ENCODE measurements at places on chromosomes 4 and X. TPM values are rescaled to one million over a fixed set of nuclear protein-coding genes. Genes with fewer than 3 reads are reported as not detected.

DNA sequence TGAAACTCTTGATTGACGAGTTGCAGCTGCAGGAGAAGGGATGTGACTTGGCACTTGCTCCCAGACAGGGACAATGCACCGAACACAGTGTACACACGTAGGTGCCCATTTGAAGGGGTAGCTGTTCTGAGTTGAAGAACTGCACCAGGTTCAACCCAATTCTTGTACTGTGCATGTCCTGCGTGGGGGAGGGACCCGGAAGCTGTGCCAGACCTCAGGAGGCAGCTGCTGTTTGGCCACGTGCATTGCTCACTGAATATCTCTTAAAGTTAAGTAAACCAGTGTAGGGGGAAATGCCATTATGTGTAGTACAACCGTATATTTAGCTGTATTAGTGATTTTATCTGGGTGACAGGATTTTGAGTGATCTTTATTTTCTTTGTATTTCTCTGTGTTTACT is 12.0 kb upstream of the RBBP7 start:
- no peaks in the 10 kb centered on the region for H3K36me3 ChIP-seq
- peak overlapping the region; percentile 73 for H3K4me3 ChIP-seq
- no peak overlapping the region for H3K27ac ChIP-seq

DNA sequence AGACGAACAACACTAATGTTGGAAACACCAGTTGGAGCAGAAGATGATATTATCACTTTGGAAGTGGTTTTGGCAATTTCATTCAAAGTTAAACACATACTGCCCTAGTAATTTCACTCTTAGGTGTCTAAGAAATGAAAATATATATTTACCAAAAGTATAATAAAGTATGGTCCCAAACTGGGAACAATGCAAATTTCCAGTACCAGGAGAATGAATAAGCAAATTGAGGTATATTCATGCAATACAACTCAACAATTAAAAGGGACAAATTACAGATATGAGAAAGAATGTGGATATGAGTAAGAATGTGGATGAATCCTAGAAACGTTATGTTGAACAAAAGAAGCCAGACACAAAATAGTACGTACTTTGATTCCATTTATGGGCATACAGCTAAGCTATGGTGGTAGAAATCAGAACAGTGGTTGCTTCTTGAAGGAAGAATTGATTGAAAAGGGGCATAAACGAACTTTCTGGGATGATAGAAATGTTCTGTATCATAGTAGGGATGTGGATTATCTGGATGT is 10.0 kb downstream of the ELMOD2 start:
- H3K4me1 ChIP-seq: no peaks in the 10 kb centered on the region
- no peak overlapping the region for H3K4me3 ChIP-seq
- H3K27ac ChIP-seq: no peak overlapping the region
- no peak for DNase-seq
- no peaks in the 10 kb centered on the region for H3K27me3 ChIP-seq

MEPE gene
- not detected for total RNA-seq

ALB gene
- not detected for total RNA-seq

DNA sequence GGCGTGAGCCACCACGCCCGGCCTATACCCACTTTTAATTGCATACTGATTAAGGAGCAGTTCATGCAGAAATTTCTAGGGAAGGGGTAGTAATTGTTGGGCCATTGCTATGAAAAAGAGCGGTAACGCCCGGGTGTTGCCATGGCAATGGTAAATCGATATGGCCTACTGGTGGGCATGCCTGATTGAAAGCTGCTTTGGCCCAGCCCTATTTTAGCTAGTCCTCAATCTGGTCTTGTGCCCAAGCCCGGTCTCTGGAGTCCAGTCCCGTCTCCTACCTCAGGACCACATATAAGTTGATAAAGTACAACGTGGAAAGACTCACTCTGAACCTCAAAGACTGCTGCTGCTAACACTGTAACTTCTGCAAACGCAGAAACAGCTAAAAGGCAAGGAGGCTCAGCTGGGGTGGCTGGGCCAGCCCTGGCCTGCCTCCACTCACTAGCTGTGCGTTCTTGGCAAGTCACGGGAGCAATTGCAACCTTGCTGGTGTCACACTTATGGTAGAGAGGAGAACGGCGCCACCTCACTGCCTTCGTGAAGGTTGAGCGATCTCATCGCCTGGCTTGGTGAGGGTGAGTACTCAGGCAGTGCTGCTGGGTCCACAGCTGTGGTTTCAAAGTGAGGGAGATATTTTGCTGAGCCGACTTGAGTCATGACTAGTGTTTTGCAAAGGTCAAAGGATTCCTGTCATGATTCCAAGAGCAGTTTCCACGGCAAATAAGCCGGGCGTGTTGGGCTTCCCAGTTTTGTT is 57.0 kb upstream of the GRPEL1 start:
- no peaks in the 10 kb centered on the region for H3K36me3 ChIP-seq
- no peak overlapping the region for H3K4me3 ChIP-seq
- no peaks in the 10 kb centered on the region for H3K4me1 ChIP-seq
- DNase-seq: peak; percentile 58
- no peak overlapping the region for H3K27ac ChIP-seq

NEXMIF gene
- 0.29 TPM for total RNA-seq

Data from H9 (cell line).